ENCODE measurements at places on chromosomes 2 and 18. TPM values are rescaled to one million over a fixed set of nuclear protein-coding genes. Genes with fewer than 3 reads are reported as not detected.

- peak overlapping the region; percentile 40 for H3K27ac ChIP-seq
- no peak for DNase-seq
- H3K27me3 ChIP-seq: no peaks in the 10 kb centered on the region
These were observed 259.3 kb downstream of the PTGR3 start for GRCh38 chr18:74949611-74950010.

Gene HJURP
- 84.3 TPM for total RNA-seq

Gene IHH
- total RNA-seq: 0.12 TPM

DNA sequence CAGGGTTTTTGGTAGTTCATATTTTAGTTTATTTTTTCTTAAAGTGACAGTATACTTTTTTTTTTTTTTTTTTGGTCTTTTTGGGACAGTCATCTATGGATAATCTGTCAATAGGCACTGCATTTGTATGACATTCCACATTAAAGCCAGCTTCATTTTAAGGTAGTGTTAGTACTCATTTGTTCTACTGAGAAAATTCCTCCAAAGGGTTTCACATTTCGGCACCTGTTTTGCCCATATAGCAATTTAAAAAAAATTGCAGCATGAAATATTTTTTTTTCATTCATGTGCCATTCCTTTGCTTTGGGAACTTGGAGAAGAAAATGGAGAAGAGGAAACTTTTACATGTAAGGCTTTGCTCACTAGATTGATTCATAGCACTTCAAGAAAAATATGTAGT, 276.3 kb upstream of the TCF4 start:
- H3K4me3 ChIP-seq: no peak overlapping the region
- no peaks in the 10 kb centered on the region for H3K36me3 ChIP-seq
- H3K27me3 ChIP-seq: no peaks in the 10 kb centered on the region
- H3K4me1 ChIP-seq: no peaks in the 10 kb centered on the region
- no peak for DNase-seq
- H3K27ac ChIP-seq: no peak overlapping the region

DNA sequence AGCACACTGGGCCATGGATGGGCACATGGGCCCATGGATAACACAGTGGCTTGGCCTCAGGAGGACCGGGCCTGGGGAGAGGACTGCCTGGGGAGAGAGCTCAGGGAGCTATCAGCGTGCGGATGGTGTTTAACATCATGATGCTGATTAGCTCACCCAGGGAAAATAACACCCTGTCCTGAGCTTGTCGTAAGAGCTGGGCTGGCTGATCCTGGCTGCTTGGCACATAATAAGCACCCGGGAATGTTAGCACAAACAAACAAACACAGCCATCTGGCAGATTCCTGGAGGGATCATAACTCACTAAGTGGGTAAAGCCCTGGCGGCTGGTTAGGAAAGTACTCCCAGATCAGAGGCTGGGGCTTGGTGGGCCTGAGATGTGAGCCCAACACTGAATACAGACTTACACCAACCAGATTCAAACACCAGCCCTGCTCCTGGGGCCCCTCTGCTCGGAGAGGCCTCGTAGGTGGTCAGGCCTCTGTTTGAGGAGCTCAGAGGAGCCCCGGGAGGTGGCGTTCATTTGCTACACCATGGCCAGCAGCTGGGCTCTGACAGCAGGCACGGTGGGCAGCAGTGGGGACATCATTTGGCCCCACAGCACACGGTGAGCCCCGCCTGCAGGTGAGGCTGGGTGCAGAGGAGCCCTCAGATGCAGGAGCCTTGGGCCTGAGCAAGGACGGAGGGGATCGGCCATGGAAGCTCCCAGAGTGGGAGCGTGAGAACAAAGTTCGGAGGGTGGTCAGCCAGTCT, 193.4 kb upstream of the HDAC4 start:
- H3K4me3 ChIP-seq: no peak overlapping the region
- DNase-seq: no peak
- no peaks in the 10 kb centered on the region for H3K36me3 ChIP-seq
- H3K4me1 ChIP-seq: peaks cover 11% of the 10 kb centered on the region
- no peaks in the 10 kb centered on the region for H3K27me3 ChIP-seq
- H3K27ac ChIP-seq: no peak overlapping the region

- no peak overlapping the region for H3K4me3 ChIP-seq
- H3K27me3 ChIP-seq: no peaks in the 10 kb centered on the region
- H3K27ac ChIP-seq: no peak overlapping the region
- peak; percentile 46 for DNase-seq
- H3K4me1 ChIP-seq: no peaks in the 10 kb centered on the region
- no peaks in the 10 kb centered on the region for H3K36me3 ChIP-seq
These were observed 375.0 kb downstream of the CTNNA2 start for GRCh38 chr2:79887747-79888374.

- H3K27me3 ChIP-seq: no peaks in the 10 kb centered on the region
- DNase-seq: no peak
- no peaks in the 10 kb centered on the region for H3K4me1 ChIP-seq
- H3K4me3 ChIP-seq: no peak overlapping the region
These were observed 277.2 kb upstream of the TMEFF2 start for GRCh38 chr2:192471982-192472381.

Gene BUB1
- 80.8 TPM for total RNA-seq

DNA sequence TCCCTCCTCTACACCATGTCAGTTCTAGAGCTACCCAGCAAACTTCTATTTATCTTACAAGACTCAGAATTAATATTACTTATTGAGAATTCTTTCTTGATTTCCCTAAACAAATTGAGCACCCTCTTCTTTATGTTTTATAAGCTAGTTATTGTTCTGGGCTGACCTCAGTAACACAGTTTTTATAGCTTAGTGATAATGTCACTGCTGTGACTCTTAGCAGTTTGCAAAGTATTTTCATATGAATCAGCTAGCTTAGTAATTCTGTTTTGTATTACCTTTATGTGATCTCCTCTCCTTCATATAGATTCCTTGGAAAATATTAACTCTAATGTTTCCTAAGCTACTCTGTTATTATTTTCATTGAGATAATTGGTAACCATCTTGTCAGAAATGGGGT, 114.9 kb downstream of the PMS1 start:
- no peaks in the 10 kb centered on the region for H3K4me1 ChIP-seq
- DNase-seq: no peak
- H3K4me3 ChIP-seq: no peak overlapping the region
- no peak overlapping the region for H3K27ac ChIP-seq

DNA sequence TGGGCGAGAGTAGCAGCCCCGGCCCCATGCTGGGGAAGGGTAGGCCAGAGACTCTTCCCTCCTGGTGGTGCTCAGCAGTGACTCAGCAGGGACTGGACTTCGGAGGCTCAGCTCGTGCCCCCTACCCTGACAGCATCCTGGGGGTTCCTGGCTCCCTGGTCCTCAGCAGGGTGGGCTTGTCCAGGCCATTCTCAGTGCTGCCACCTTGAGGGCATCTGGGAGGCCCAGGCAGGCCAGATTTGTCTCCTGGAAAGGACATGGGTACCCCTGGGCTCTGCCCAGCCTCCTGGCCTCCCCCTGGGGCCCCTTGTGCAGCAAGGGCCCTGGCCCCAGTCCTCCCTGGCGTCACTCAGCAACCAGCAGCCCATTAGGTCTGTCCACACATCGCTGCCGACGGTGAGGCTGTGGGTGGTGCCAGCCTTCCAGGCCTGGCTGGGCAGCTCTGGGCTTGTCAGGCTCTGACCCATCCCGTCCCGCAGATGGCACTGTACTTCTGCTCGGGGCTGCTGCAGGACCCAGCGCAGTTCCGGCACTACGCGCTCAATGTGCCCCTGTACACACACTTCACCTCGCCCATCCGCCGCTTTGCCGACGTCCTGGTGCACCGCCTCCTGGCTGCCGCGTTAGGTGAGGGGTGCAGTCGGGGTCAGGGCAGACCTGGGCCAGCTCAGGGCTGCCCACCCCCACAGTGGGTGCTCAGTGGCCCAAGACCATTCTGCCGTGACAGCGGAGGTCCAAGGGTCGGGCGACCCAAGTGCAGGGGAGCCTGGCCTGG, 45.0 kb upstream of the ALPP start:
- no peaks in the 10 kb centered on the region for H3K4me1 ChIP-seq
- H3K27me3 ChIP-seq: no peaks in the 10 kb centered on the region
- no peak overlapping the region for H3K4me3 ChIP-seq
- no peaks in the 10 kb centered on the region for H3K36me3 ChIP-seq
- DNase-seq: no peak
- H3K27ac ChIP-seq: no peak overlapping the region

DNA sequence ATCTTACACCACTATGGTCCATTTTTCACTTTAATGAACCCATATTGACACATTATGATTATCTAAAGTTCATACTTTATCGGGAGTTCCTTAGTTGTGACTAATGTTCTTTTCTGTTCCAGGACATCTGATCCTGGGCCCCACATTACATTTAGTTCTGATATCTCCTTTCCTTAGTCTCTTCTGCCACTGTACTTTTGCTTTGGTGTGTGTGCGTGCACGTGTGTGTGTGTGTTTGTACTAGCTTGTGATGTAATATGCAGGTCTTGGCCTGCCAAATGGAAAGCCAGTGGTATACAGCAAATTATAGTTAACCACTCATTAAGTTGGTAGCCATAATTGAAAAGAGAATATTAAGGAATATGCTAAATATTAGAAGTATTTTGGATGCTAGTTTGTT, 88.0 kb downstream of the CDC42EP3 start:
- H3K4me1 ChIP-seq: peaks cover 87% of the 10 kb centered on the region
- peak overlapping the region; percentile 65 for H3K4me3 ChIP-seq
- H3K27ac ChIP-seq: peak overlapping the region; percentile 59
- no peaks in the 10 kb centered on the region for H3K27me3 ChIP-seq
- peaks cover 3% of the 10 kb centered on the region for H3K36me3 ChIP-seq

DNA sequence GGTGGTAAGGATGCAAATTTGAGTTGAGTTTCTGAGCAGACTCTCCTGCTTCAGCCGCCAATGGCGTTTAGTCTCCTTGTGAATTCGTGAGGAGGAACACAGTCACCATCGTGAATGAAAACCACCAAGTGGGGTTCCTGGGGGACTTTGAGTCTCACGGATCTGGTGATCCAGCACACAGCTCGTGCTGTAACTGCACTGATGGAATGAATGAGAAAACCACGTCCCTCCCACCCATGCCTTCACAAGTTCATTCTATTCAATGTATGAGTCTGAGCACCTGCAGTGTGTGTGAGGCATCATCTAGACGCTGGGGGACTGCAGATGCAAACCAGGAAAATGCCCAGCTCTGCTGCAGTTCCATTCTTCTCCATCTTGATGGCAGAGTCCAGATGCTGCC, 127.9 kb downstream of the PIEZO2 start:
- DNase-seq: no peak
- no peaks in the 10 kb centered on the region for H3K36me3 ChIP-seq
- no peaks in the 10 kb centered on the region for H3K4me1 ChIP-seq
- H3K27ac ChIP-seq: no peak overlapping the region
- no peaks in the 10 kb centered on the region for H3K27me3 ChIP-seq

GRCh38 chr2:23589739-23590138, 204.8 kb downstream of the KLHL29 start:
- H3K4me1 ChIP-seq: no peaks in the 10 kb centered on the region
- no peak for DNase-seq
- no peaks in the 10 kb centered on the region for H3K36me3 ChIP-seq
- H3K27ac ChIP-seq: no peak overlapping the region

GRCh38 chr2:108621687-108622681, 87.7 kb downstream of the LIMS1 start:
- no peaks in the 10 kb centered on the region for H3K36me3 ChIP-seq
- peak overlapping the region; percentile 86 for H3K4me3 ChIP-seq
- H3K27ac ChIP-seq: peak overlapping the region; percentile 74
- no peaks in the 10 kb centered on the region for H3K27me3 ChIP-seq
- no peak for DNase-seq

Gene FTCDNL1
- 1.3 TPM for total RNA-seq

DNA sequence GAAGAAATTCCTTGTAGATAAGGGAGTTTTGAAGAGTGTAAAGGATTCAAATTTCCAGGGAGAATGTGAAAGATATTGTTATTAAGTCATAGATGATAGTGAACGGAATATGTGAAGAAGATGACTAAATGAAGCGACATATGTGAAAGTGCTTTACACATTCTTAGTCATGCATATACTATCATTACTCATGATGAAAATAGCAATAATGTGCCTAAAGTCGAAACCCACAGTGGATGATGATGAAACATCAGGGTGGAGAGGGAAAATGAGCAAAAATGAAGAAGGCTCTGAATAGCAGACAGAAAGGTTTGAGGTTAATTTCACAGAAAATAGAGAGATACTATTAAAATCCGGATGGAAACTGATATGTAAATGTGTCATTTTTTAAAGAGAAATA, 1237.1 kb downstream of the LRP1B start:
- DNase-seq: no peak
- H3K4me3 ChIP-seq: no peak overlapping the region
- no peaks in the 10 kb centered on the region for H3K27me3 ChIP-seq
- H3K36me3 ChIP-seq: no peaks in the 10 kb centered on the region
- no peak overlapping the region for H3K27ac ChIP-seq

Gene CCDC141
- 9.4 TPM for total RNA-seq

DNA sequence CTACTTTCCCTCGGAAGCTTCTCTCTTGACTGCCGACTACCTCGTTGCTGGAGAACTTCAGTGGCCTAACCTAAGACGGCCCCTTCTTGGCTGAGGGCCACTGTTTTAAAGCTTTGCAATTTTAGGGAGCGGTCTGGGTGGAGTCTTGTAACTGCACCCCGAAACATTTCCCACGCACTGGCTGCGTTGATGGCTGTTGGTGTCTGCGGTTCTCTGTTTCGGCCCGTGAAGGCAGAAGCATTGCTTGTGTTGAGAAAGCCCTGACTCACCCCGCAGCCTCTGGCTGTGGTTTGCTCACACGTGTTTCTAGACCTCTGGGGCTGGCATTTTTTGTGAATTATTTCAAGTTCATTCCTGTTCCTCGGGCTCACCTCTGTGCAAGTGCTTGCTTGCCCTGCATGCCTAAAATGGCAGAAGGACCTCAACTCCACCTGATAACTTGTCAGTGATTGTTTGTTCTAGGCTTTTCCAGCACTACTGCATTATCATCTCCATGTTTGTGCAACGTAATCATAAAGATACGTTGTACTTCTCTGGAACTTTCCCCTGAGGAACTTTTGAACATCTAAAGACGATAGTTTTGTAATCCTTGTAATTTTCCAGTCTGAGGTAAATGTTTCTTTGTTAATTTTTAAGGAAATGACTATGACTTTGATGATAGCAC, 94.2 kb upstream of the DLX2 start:
- H3K36me3 ChIP-seq: peaks cover 40% of the 10 kb centered on the region
- DNase-seq: peak; percentile 81

Gene ANKRD30BL
- total RNA-seq: not detected

Gene PLCL1
- total RNA-seq: 2.8 TPM

GRCh38 chr2:54464341-54464740, 8.2 kb downstream of the SPTBN1 start:
- no peaks in the 10 kb centered on the region for H3K36me3 ChIP-seq
- DNase-seq: no peak
- H3K27ac ChIP-seq: peak overlapping the region; percentile 65
- no peaks in the 10 kb centered on the region for H3K4me1 ChIP-seq

- H3K27ac ChIP-seq: no peak overlapping the region
- no peak overlapping the region for H3K4me3 ChIP-seq
- no peaks in the 10 kb centered on the region for H3K36me3 ChIP-seq
- no peaks in the 10 kb centered on the region for H3K27me3 ChIP-seq
- no peaks in the 10 kb centered on the region for H3K4me1 ChIP-seq
- DNase-seq: no peak
These were observed 638.0 kb upstream of the VRK2 start for GRCh38 chr2:57408587-57408986.
